ENCODE measurements at places on chromosomes 2 and 18. TPM values are rescaled to one million over a fixed set of nuclear protein-coding genes. Genes with fewer than 3 reads are reported as not detected.
A peak's percentile ranks its signal among the peaks of the same experiment; 100 is the strongest.

DNA sequence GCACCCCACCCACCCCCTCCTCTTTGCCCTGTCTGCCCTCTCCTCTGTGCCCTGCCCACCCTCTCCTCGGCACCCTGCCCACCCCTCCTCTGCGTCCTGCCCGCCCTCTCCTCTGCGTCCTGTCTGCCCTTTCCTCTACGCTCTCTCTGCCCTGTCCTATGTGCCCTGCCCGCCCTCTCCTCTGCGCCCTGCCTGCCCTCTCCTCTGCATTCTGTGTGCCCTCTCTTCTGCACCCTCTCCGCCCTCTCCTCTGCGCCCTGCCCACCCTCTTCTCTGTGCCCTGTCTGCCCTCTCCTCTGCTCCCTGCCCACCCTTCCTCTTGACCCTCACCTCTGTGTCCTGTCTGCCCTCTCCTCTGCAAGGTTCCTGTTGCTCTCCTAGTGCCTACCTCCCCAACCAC, 233.6 kb downstream of the SMAD2 start:
- no peak for DNase-seq

- DNase-seq, result no peak
Observed at GRCh38 chr2:132953771-132954170, 283.8 kb upstream of the LYPD1 start.

- DNase-seq, result no peak
Observed at GRCh38 chr2:70603066-70603465, 49.4 kb upstream of the TGFA start.

GRCh38 chr2:230793572-230794359, 71.0 kb upstream of the ITM2C start:
- peak; percentile 96 for DNase-seq

GRCh38 chr18:34495506-34495905, 214.6 kb upstream of the DTNA start:
- peak; percentile 2 for DNase-seq

GRCh38 chr2:145416640-145417039, 896.7 kb upstream of the ZEB2 start:
- DNase-seq, result peak; percentile 15

DNA sequence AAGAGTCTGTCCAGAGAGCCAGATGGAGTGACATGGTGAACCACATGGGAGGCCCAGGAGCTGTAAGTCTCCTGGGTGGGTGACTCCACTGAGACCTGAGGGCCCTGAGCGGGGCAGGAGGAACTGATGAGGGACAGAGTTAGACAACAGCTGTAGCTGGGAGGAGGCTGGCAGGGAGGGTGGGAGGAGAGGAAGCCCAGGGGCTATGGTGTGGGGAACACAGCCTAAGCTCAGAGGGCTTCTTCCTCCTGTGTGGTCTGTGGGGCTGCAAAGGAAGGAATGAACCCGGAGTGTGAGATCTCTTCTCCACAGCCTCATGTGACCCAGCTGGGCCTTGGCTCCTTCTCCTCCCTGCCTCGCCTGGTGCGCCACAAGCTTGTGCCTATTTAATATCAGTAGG, 395.6 kb upstream of the HS6ST1 start:
- DNase-seq, result no peak

DNA sequence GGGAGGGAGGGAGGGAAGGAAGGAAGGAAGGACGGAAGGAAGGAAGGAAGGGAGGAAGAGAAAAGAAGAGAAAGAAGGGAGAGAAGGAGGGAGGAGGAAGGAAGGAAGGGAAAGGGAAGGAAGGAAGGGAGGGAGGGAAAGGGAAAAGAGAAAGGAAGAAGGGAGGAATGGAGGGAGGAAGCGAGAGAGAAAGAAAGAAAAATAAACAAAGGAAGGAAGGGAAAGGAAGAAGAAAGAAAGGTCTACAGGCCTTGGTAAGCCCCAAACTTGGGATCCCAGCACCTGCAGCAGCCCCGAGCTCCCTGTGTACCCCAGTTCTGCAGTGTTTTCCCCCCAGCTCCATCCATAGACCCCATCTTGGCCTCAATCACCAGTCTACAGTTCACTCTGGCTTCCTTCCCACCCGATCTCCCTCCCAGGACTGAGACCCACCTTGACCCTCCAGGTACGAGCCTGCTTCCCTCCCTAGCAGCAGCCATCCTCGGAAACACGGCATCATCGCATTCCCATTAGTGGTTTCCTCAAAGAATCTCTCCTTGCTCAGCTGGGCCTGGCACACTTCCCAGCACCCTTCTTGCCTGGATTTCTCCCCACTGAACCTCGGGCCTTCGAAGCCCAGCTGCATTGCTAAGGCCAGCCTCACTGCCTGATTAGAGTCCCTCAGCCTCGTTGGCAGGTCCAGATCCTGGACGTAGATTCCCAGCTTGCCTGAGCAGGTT, 46.1 kb upstream of the SH3BP4 start:
- DNase-seq, result peak; percentile 51

GRCh38 chr2:22784566-22784965, 600.4 kb upstream of the KLHL29 start:
- DNase-seq, result no peak

DNA sequence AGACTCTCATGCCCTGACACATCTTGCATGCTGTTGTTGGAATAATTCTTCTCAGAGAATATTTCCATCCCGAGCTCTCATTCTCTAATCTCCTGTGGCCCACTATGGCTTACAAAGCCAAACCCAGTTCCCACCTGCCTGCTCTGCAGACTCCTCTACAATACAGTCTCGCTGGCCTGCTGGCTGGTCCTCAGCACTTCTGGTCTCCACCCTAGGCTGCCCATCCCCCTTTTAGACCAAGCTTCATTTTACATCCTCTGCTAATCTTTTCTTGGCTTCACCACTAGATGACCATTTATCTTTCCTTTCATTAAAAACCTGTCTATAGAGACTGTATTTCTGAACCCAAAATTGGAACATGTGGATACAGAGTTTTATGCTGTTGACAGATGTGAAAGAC, 42.5 kb upstream of the YPEL5 start:
- DNase-seq, result no peak

- DNase-seq, result no peak
Observed at GRCh38 chr2:224938651-224939182, 103.6 kb downstream of the DOCK10 start.

DNA sequence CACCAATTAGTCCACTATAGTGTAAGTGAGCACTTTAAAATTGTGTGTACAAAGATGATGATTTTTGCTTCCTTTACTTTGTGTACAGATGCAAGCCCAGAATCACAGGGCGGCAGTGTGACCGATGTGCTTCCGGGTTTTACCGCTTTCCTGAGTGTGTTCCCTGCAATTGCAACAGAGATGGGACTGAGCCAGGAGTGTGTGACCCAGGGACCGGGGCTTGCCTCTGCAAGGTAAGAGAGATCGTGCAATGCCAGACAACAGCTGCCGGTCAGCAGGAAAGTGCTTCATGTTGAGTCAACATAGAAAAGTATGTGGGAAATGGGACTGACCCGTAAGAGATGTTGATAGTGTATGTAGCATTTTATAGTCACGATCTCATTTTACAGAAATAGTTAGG, 156.8 kb upstream of the TTC39C start:
- no peak for DNase-seq

CNDP1 gene
- not detected for total RNA-seq

FAM124B gene
- total RNA-seq, result 1.2 TPM

OR6B2 gene
- not detected for total RNA-seq

BABAM2 gene
- total RNA-seq, result 45.3 TPM

GREB1 gene
- total RNA-seq, result 1.7 TPM

DSC1 gene
- total RNA-seq, result 0.25 TPM

RAB27B gene
- total RNA-seq, result 1.7 TPM

All from fibroblast of the aortic adventitia (primary cell).